Left lung (tissue), 14 donors: ENCODE measurements at places on chromosomes 5 and 9. TPM values are rescaled to one million over a fixed set of nuclear protein-coding genes. Genes with fewer than 3 reads are reported as not detected.

Gene TICAM2
- polyA plus RNA-seq, result 5.6 TPM

Gene IL13
- polyA plus RNA-seq, result not detected

Gene WNT8A
- polyA plus RNA-seq, result not detected

Gene PCDH12
- 42.7 TPM for polyA plus RNA-seq

Gene SPAAR
- polyA plus RNA-seq, result 3.2 TPM

Gene CDH9
- polyA plus RNA-seq, result 0.14 TPM

DNA sequence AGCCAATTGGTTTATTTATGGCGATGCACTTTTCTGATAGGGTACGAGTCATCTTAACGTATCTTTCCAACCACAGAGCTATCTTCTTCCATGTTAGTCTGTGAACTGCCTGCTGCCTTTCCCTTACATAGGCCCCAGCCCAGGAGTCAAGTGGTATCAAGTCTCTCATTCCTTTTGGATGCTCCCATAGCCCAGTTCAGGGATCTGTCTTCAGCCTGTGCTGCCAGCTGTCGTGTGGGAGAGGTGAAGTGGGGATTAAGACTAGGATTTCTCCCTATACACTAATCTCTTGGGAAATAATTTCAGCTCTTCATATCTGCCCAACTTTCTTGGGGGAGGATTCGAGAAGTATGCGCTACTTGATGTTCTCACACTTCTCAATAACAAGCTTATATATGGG lies 475.7 kb downstream of the EBF1 start:
- DNase-seq, result no peak

DNA sequence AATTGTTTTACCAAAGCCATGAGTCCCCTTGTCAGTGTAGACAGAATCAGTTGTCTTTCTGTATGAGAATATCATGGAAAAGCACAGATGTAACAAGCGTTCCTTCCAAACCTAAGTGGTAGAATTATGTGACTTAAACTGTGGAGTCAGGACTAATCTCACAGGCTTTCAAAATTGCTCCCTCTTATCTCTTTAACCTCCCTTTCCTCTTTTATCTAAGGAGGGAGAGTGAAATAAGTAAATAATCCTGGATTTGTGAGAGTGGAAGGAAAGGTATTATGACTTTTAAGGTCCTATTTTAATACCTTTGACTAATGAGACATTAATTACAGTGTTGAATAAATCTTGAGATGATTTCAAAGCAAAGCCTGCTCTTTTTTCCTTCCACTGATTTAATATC lies 52.4 kb upstream of the LIFR start:
- no peak for DNase-seq

GRCh38 chr9:135616619-135617537 lies 22.5 kb downstream of the GLT6D1 start:
- no peak for DNase-seq

GRCh38 chr9:131734781-131735180 lies 5.1 kb downstream of the RAPGEF1 start:
- DNase-seq, result no peak

GRCh38 chr5:83125560-83125959 lies 48.2 kb downstream of the XRCC4 start:
- DNase-seq, result peak; percentile 17

DNA sequence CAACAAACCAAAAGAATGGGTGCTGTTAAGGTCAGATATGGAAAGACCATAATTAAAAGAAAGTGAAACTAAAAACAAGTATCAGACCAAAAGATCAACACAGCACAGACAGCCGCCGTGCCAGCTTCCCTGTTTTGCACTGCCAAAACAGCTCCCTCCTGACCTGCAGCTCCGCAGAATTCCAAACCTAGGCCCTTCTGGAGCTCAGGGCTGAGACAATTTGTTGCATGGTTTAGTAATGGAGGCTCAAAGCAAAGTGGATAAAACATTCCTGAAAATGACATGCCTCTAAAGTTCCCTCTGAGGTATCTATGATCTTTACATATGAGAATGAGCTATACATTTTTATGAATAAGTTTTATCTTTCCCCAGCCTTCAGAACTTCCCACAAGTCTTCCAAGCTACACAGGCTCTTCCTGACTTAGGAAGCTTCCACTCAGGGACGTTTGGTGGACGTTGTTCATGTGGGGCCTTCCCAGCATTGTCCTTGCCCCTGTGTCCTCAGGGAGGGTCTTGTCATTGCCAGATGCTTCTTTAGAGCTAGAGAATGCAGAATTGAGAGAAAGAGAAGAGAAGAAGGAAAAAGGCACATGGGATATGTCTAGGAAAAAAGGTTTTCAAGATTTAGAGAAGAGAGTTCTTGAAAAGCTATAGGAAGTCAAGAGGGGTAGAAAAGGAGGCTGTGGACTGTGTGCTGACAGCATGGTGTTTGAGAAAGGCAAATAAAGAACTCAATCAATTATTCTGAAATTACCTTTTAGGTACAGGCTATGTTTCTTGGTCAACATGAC lies 28.4 kb upstream of the SSBP2 start:
- peak; percentile 55 for DNase-seq

- DNase-seq, result no peak
Observed at GRCh38 chr9:129476821-129477611, 143.9 kb downstream of the C9orf50 start.

DNA sequence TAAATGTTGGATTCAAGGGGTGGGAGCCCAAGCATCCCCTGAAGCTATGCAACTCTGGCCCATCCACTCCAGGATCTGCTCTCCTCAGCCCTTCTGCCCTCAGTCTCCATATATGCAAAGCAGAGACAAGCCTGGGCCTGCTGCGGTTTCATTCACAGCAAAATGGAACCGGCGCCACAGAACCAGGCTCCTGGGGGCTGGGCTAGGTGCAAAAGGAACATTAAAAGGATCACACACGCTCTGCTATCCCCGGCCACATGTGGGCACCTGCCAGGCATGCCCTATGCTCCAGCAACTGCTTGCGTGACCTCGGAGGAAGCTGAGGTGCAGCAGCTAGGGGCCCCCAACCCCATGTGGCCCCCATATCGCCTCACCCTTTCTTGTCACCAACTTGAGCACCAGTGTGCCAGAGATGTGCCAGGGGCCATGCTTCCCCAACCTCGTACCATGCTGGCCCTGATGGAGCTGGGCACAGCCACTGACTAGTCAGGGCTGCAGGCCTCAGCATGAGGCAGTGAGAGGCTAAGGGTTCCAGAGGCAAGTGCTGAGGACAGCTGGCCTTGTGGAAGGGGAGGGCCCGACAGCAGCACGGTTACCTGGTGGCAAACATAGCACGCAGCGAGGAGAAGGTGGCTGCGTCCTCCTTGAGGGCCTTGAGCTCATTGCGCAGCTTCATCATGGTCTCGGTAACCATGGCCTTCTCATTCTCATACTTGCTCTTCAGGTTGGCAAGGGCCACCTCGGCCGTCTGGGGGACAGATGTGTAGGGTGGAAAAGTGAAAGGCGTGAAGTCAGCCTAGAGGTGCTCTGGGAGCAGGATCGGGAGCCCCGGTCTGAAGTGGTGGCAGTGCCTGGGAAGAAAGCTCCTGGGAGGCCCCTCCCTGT lies 47.2 kb downstream of the BICD2 start:
- DNase-seq, result no peak

- no peak for DNase-seq
Observed at GRCh38 chr9:37555786-37556185, 20.4 kb downstream of the FBXO10 start.

- DNase-seq, result no peak
Observed at GRCh38 chr5:123037104-123037418, 536 bp upstream of the PPIC start.

- DNase-seq, result no peak
Observed at GRCh38 chr9:92978345-92978875, 31.1 kb downstream of the FGD3 start.

DNA sequence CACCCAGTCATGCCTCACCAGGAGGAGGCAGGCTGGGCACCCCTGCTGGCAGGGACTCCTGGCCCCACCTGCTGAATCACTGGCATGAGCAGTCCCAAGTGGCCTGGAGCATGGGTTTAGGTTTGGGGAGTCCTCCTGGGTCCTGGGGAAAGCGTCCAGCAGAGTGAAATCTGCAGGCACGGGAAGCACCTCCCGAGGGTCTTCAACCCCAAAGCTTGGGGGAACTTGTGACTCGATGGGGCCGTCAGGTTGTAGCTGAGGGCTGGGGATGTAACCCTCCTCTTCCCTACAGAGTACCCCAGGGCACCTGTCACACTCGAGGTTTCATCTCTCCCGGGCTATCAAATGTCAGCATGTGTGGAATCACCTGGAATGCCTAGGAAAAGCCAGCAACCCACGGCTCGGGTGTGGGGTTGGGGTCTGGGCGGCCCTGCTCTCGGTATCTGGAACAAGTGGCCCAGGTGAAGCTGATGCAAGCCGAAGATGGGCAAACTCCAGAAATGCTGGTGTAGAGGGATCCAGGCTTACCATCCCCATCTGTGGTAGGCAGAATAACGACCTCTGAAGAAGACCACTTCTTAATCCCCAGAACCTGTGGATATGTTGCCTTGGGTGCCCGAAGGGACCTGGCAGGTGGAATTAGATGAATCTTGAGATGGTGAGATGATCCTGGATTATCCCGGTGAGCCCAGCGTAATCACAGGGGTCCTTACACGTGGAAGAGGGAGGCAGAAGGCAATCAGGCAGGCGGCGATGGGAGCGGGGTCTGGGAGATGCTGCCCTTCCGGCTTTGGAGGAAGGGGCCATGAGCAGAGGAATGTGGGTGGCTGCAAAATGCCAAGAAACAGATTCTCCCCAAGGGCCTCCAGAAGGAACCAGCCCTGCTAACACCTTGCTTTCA lies 6.1 kb upstream of the RASGEF1C start:
- no peak for DNase-seq

DNA sequence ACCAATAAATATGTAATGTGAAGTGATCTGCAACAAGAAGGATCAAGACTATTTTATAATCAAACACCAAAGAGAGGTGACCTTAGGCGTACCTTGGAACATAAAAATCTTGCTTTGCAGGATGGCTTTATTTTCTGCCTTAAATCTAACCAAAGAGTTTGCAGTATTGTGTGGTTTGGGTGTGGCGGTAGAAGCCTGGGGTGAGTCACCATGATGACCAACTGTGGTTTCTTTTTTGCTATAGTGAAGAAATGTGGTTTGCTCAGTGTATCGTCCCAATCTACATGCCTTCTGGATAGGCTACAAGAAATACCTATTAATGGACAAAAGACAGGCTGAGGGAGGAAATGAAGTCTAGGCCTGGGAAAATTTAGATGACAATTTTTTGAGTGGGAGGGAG lies 5.1 kb upstream of the CAST start:
- no peak for DNase-seq
